ENCODE measurements at places on chromosomes 7 and 10.

- peak; percentile 5 for DNase-seq
Observed at GRCh38 chr7:13017333-13017857, 330.0 kb downstream of the ARL4A start.

GRCh38 chr7:133517766-133518165 lies 264.9 kb downstream of the EXOC4 start:
- no peak for DNase-seq

GRCh38 chr10:43292755-43293676 lies 26.2 kb upstream of the RASGEF1A start:
- DNase-seq = peak; percentile 19

- DNase-seq = no peak
Observed at GRCh38 chr10:119090968-119091367, 10.4 kb upstream of the EIF3A start.
